Activated CD4-positive, alpha-beta T cell treated with anti-CD3 and anti-CD28 coated beads, Interleukin-2, amount 10 ng/mL, durations not matched to agents 7 days and 5 days (primary cell): ENCODE measurements at places on chromosomes 5 and 9. TPM values are rescaled to one million over a fixed set of nuclear protein-coding genes. Genes with fewer than 3 reads are reported as not detected.

DNA sequence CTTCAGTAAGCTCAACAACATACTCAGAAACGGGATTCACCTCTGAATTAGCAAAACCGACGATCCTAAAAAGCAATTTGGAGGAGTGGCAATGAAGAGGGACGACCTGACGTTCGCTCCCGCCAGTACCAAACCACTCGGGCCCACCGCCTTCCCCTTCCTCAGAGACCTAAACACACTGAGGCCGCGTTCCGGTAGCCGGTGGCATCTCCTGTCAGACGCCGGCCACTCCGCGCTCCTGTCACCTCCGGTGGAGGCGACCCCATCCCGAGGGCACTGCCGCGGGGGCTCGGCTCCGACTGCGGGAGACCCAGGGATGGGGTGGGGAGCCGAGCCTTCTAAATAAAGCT lies 617 bp downstream of the PPP6C start:
- peak; percentile 37 for DNase-seq

GRCh38 chr9:137620581-137620980 lies 1.8 kb downstream of the EHMT1 start:
- no peak for DNase-seq

DNA sequence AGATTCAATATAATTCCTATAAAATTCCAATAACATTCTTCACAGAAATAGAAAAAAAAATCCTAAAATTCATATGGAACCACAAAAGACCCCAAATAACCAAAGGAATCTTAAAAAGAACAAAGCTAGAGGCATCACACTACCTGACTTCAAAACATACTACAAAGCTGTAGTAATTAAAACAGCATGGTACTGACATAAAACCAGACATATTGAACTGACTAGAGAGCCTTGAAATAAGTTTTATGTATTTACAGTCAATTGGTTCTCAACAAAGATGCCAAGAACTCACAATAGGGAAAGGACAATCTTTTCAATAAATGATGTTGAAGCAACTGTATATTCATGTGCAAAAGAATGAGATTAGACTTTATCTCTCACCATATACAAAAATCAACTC lies 36.9 kb downstream of the BTNL9 start:
- DNase-seq: no peak

GRCh38 chr5:14522721-14523120 lies 58.9 kb upstream of the OTULINL start:
- no peak for DNase-seq

- DNase-seq: no peak
These were observed 176.9 kb downstream of the BNC2 start for GRCh38 chr9:16693616-16694015.

- DNase-seq: no peak
These were observed 49.1 kb downstream of the LRSAM1 start for GRCh38 chr9:127500399-127500798.

GRCh38 chr5:28788954-28789353 lies 1750.6 kb upstream of the CDH9 start:
- DNase-seq: no peak

DNA sequence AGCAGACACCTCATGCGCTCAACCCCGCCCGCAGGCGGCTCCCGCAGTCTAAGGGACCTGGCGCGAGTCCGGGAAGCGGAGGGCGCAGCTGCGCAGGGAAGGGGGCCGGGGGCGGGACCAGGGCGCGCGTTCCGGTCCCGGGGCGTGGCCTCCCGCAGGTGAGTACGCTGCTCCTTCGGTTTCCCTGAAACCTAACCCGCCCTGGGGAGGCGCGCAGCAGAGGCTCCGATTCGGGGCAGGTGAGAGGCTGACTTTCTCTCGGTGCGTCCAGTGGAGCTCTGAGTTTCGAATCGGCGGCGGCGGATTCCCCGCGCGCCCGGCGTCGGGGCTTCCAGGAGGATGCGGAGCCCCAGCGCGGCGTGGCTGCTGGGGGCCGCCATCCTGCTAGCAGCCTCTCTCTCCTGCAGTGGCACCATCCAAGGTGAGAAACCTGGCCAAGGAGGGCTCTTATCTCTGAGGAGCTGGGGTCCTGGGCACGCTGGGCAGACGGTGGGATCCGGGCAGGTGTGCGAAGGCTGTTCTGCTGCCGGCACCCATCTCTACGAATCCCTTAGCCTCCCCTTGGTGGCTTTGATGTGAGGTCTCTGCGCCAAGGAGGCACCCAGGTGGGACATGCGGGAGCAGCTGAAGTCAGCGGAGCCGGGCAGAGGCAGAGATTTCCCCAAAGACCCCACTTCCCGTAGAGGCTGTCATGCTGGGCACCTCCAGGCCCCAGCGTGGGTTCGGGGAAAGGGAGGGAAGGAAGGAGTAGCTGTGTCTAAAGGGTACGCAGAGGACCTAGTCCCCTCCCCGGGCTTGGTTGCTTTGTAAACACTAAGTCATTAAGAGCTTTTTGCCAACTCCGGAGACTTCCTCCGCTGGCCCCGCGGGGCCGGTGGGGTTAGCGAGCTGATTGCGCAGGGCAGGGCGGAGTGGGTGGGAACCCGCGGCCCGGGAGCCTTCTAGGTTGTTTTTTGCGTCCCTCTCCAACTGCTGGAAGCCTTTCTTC lies at the start of gene F2RL1:
Gene F2RL1, plus strand, starts transcription at position 187 of the 988 bp plus-strand sequence. Its CDS starts 153 bp downstream, at position 340.
- DNase-seq: peak; percentile 39

DNA sequence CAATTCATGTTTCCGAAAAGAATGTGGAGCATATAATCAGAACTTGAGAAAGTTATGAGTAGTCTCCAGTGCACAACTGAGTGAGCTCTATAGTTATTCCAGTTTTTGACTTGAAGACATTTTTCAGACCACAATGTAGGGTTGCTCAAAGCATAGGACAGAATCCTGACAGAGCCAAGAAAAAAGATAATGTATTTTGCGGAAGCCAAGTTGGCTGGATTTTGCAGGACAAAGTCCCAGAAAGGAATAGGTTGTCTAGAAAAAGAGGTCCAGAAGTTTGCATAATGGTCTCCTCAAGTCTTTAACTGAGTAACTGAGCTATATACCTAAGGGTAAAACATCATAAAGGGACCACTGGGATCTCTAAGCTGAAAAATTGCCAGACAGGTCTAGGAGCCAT lies 1028.0 kb downstream of the TAF11L14 start:
- no peak for DNase-seq

The CRB2 gene
- not detected for total RNA-seq

The CCNO gene
- not detected for total RNA-seq

The MELK gene
- total RNA-seq: 66.0 TPM

The CD14 gene
- total RNA-seq: 0.21 TPM
